ENCODE measurements at places on chromosomes 5 and 9.

DNA sequence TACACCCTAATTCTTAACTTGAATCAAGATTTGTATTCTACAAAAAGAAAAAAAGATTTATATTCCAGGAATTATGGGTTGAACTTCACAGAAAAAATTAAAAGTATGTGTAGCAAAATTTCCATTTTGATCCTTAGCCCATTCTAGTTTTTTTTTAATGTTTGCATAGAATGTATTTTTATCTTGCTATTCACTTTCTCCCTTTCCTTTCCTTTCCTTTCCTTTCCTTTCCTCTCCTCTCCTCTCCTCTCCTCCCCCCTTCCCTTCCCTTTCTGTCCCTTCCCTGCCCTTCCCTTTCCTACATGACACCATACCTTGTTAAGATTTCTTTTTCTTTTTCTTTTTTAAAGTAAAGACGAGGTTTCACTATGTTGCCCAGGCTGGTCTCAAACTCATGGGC, 542.5 kb upstream of the PTGER4 start:
- no peak for DNase-seq

DNA sequence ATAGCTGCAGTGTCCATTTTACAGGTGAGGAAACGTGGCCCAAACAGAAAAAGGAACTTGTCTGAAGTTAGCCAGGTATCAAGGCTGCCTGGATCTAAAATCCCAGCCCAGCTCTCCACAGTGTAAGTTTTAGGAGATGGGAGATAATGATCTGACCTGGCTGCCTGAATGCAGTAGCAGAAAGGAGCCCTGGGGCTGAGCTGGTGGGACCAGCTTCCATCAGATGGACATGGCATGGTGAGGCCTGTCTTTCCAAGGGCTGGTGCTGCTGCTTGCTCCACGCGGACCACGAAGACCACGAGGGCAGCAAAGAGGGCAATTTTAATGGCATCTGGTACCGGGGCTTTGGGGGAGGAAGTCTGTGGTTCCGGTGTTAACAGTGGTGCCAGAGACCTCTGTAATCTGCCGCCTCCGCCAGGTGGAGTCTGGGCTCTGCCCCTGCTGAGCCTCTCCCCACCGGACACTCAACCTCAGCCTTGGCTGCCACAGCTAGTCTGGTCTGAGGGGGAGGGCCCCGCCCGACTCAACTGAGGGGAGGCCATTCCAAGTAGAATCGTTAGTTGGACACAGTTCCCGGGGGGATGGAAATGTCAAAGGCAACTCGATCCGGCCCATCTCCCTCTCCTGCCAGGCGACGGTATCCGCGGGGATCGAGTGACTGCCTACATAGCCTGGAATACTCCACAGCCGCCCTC, 650 bp downstream of the MYORG start:
- DNase-seq, result no peak

- DNase-seq, result no peak
Observed at GRCh38 chr9:93190133-93190525, 6.2 kb downstream of the WNK2 start.

DNA sequence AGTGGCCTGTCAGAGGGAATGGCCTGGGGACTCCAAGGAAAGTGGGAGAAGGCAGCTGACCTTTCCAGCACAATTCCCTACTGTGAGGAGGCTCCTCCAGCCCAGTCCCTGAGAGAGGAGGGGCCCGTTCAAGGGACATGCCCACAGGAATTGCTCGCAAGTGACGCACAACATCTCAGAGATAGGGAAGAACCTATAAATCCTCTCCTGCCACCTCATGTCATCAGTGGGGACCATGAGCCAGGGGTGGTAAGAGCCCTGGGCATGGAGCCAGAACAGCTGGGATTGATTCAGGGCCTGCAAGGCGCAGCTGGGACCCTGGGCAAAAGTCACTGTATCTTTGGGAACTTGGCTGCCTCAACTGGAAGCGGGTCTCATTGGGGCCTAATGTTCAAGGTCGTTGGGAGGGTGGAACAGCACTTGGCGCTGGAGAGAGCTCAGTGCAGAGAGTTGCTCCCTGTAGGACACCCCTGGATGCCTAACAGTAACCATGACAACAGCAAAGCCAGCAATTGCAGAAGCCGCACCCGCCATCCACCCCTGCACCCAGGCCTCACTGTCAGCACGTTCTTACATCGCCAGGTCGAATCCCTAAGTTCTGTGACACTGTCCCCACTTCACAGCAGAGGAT, 41.3 kb upstream of the ORM1 start:
- DNase-seq, result no peak

GRCh38 chr9:90287567-90288274, 354.9 kb downstream of the DIRAS2 start:
- no peak for DNase-seq

- DNase-seq, result no peak
Observed at GRCh38 chr5:109291090-109291489, 118.7 kb downstream of the PJA2 start.

DNA sequence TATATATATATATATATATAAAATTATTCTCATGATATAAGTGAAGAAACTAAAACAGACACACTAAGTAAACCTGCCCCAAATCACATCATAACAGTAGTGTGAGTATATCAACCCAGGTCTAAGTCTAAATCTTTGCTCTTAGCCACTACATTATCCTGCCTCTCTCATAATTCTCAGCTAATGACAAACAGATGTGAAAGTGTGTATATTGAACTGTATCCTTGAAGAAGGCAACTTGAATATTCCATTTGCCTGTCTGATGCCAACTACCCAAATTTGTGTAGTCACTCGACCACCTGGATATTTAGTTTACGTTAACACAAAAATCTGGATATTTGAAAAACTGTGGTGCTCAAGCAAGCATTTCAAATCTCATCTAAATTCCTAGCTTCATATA, 97.4 kb downstream of the PPP2R2B start:
- no peak for DNase-seq

GRCh38 chr5:18553269-18553668, 919.0 kb downstream of the TAF11L14 start:
- peak; percentile 69 for DNase-seq

DNA sequence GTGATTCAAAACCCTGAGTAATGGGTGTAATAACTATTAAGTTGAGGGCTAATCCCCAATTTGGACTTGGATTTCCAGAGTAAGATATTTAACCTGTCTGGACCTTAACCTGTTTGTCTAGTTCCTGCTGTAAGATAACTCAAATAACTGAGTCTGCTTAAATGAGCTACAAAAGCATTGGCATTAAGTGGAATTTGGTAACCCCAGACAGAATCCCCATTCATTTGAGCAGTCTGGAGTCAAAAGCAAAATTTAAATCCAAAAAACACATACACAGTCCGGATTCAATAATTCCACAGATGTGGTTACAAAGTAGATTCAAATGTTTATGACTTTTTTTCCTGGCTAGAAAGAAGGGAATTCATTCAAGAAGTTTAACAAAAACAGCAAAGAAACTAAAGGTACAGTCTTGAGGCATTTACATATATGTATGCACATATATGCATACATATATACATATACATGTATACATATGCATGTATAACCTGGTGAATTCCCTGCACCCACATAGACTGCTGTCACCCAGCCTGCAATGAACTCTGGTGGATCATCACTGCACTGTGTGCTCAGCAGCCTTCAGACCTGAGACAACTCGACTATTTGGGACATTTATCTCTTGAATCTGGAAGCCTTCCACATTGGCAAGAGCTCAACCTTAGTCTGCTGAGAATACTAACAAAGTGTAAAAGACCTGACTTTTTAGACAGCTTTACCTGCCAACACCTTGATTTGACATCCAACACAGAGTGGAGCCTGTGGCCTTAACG, 205.4 kb downstream of the LURAP1L start:
- DNase-seq, result peak; percentile 81

DNA sequence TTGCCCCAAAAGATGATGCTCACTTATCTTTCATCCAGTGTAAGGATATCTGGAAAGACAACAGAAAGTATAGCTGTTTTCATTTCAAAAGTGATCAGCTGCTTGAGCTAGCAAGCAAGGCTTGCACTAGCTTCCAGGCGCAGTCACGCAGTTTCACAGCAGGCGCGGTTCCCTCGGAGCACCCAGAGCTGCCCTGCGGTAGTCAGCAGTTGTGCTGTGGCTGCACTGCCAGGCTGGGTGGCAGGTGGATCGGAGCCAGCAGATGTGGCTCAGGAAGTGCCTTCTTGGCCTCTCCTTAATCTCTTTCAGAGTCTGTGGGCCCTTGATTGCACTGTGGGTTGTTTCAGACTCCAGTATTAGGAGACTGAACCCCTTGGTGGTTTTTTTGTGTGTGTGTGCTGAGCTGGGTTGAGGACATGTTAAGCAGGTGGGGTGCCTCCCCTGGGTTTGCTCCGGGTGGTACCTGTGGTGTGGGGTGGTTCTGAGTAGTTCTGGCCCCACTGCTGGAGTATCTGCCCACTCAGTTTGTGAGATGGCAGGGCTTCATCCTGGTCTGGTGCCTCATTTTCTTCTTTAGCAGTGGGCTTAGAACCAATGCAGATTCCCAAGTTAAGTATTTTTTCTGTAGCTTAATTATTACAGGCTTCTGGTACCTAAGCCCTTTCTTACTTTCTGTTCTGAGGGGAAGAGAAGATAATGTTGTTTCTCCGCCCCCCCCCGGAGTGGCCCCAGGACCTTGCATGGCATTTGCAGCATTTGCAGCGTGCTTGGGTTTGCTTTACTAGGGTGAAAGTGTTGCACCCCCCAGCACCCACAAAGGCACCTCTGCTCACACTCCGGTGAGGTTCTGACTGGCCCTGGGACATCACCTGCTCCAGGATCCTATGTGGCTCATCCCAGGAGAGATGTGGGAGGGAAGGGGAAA, 16.4 kb downstream of the TENT4A start:
- no peak for DNase-seq

GRCh38 chr5:52743012-52743411, 44.7 kb upstream of the ITGA1 start:
- DNase-seq, result no peak

GRCh38 chr9:2192356-2192979, 177.3 kb downstream of the SMARCA2 start:
- no peak for DNase-seq

- peak; percentile 58 for DNase-seq
Observed at GRCh38 chr5:151719228-151720000, 32.7 kb upstream of the SPARC start.

- no peak for DNase-seq
Observed at GRCh38 chr9:91090130-91090410, 271.6 kb downstream of the AUH start.

- no peak for DNase-seq
Observed at GRCh38 chr9:20726144-20726543, 42.1 kb downstream of the FOCAD start.

- DNase-seq, result no peak
Observed at GRCh38 chr9:99350461-99350860, 128.4 kb downstream of the SEC61B start.

DNA sequence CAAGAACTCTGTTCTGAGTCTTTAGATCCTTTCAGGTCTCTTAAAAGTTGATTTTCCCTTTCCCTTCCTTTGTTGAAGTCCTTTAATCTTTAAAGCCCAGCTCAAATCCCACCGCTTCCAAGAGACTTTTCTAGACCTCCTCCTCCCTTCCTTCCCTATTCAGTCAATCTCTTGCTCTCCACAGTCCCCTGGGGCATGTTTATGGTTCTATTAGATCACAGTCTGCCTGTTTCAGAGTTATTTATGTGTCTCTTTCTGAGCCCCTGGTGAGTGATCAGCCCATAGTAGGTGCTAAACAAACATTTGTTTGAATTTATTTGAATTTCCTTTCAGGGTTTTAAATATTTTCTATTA, 7.2 kb upstream of the ARSI start:
- no peak for DNase-seq

GRCh38 chr5:133059621-133060020, 7.8 kb downstream of the HSPA4 start:
- no peak for DNase-seq

DNA sequence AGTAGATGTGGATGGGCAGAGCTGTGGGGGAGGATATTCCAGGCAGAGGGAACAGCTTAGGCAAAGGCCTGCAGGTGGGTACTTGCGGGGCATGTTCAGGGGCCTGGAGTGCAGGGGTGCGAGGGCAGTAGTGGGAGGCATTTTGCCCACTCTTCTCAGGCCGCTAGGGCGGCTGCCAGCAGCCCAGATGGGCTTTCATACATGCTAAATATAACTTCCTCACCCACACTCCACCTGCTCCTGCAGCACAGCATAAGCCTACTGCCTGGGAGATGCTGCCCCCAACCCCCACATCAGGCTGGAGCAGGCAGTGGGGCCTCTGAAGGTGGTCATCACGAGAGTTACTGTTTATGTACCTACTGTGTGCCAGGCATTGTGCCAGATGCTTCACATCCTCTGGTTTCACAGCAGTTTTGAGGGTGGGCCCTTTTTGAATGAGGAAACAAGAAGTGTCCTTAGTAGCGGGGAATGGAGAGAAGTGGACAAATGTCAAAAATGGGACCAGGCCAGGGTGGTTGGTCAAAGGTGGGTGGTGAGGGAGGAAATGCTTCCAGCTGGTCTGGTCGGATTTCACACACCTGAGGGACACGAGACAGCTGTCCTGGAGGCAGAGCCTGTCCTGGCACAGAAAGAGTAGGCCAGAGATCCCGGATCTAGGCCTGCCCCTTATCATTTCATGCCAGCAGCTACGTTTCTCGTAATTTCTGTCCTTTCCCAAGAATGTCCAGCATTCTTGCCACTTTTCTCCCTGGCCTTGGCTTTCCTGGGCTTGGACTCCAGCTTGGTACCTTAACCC, 12.1 kb downstream of the RGS14 start:
- no peak for DNase-seq

- peak; percentile 75 for DNase-seq
Observed at GRCh38 chr9:125747053-125747764, at the start of gene PBX3. PBX3 (plus strand) TSS chr9:125747373.

- no peak for DNase-seq
Observed at GRCh38 chr5:2522372-2522771, 229.1 kb downstream of the IRX2 start.

DNA sequence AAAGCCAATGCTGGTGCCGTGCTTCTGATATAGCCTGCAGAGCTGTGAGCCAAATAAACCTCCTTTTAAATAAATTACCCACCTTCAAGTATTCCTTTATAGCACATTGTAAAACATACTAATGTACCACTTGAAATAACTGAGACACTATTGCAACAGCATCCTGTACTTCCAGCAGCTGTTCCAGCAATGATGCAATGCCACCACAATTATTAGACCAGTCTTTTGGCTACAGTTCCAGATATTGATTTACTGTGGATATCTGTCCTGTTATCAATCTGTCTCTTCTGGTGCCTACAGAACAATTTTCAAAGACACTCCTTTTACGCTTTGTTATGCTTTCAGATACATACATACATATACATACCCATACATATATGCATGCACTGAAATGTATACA, 567.9 kb downstream of the TAF11L14 start:
- DNase-seq, result no peak

GRCh38 chr5:153903321-153903720, 135.4 kb downstream of the FAM114A2 start:
- no peak for DNase-seq

GRCh38 chr5:175766963-175767362, 104.4 kb upstream of the CPLX2 start:
- DNase-seq, result no peak

GRCh38 chr5:165228184-165228583, 1722.8 kb downstream of the MAT2B start:
- no peak for DNase-seq

Measured in T47D (cell line).